M059J (cell line): ENCODE measurements at places on chromosomes 16 and 17.

- no peak for DNase-seq
These were observed 3.8 kb upstream of the DHX8 start for GRCh38 chr17:43479948-43480347.

DNA sequence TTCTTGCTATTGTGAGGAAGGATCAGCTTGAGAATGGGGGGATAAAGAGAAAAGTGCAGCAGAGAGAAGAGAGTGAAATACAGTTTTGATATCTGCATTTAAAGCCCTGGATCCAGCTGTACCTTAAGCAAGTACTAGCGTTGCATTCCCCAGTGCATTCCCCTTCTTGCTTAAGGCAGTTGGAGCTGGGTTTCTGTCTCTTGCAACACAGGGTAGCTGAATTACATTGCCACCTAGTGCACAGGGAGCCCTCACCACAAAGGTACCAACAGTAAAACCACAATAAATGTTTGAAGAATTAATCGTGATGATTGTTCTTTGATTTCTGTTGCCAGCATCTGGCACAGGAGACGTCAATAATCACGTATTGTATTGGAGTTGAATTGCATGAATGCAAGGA lies 588.7 kb downstream of the RBFOX1 start:
- DNase-seq, result peak; percentile 7

- DNase-seq, result no peak
These were observed 5.7 kb upstream of the SLC4A1 start for GRCh38 chr17:44273607-44274006.

GRCh38 chr17:66730461-66730923 lies 104.4 kb upstream of the CACNG5 start:
- no peak for DNase-seq

- DNase-seq, result no peak
These were observed 868 bp downstream of the FAM20A start for GRCh38 chr17:68600067-68600930.

GRCh38 chr17:34521955-34522354 lies 57.4 kb upstream of the TMEM132E start:
- no peak for DNase-seq

- DNase-seq, result no peak
These were observed 764 bp upstream of the SMURF2 start for GRCh38 chr17:64662774-64663367.

- peak; percentile 70 for DNase-seq
These were observed 5.0 kb upstream of the SDR42E1 start for GRCh38 chr16:82016263-82016662.

GRCh38 chr17:43219001-43219400 lies 7.3 kb downstream of the TMEM106A start:
- no peak for DNase-seq

- no peak for DNase-seq
These were observed 13.5 kb downstream of the RGS11 start for GRCh38 chr16:262121-262745.

DNA sequence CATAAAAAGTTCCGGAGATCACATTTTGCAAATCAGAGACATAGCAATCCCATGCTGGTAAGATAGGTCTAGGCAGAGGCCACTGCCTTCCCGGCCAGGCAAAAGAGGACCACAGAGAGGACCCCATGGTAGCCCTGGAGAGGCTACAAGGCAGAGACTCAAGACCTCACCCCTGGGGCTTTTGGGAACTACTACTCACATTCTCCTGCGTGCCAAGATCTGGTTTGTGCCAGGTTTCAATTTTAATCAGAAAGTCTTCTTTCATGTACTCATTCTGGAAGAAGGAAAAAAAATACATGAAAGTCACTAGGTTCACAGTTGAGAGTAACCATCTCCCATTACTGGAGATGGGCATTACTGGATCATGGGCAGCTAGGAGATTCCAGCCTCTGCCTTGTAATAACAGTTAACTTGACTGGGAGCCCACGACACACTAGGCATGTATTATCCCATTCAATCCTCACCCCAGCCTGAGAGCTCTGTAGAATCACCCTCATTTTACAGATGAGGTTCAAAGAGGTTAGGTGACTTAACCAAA lies 21.2 kb downstream of the PITPNA start:
- no peak for DNase-seq

GRCh38 chr17:74723891-74724290 lies 11.2 kb upstream of the CD300LF start:
- DNase-seq, result no peak

GRCh38 chr17:16085066-16085699 lies 85.6 kb downstream of the TTC19 start:
- peak; percentile 77 for DNase-seq

GRCh38 chr17:72591289-72592241 lies 470.7 kb downstream of the SOX9 start:
- DNase-seq, result peak; percentile 53

GRCh38 chr16:1687427-1688316 lies 9.6 kb downstream of the JPT2 start:
- no peak for DNase-seq

DNA sequence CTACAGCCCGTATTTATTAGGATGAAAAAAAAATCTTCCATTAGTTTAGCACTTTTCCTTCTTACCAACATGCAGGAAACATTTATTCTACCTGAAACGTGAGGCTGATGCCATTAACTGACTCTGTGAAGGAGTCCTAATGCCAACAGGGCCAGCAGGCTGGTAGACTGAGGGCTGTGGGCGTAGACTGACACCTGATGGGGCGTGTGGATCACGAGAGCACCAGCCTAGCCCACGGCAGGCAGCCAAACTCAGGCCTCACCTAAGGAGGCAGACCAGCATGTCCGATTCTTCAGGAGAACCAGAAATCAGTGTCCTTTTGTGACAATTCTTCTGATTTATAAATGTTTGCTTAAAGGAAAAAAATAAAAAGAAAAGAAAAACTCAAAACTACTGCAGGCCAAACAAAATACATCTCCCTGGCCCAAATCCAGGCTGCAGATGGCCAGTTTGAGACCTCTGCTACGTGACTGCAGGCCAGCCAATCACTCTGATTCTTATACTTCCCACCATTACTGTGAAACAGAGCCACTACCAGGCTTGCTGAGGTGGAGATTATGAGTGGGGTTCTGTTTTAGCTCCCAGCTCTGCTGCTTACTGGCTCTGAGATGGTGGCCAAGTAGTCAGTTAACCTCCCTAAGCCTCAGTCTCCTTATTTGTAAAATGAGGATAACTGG lies 66.5 kb downstream of the GNAO1 start:
- no peak for DNase-seq

DNA sequence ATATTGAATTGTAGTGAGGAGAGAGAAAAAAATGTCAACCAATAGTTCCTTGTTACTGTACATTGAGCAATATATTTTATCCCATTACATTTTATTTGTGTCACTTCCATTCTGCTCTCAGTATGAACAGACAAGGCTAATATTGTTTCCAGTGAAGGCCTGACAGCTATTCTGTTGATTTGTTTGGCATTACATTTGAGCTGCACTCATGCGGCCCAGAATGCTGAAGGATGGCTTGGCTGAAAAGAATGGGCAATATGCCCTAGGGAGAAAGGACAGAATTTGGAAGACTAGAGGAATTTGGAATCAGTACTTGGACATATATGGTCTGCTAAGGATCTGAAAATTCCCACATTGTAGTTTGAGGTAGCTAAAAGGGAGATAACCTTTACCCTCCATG lies 1294.4 kb downstream of the CDH8 start:
- DNase-seq, result no peak

DNA sequence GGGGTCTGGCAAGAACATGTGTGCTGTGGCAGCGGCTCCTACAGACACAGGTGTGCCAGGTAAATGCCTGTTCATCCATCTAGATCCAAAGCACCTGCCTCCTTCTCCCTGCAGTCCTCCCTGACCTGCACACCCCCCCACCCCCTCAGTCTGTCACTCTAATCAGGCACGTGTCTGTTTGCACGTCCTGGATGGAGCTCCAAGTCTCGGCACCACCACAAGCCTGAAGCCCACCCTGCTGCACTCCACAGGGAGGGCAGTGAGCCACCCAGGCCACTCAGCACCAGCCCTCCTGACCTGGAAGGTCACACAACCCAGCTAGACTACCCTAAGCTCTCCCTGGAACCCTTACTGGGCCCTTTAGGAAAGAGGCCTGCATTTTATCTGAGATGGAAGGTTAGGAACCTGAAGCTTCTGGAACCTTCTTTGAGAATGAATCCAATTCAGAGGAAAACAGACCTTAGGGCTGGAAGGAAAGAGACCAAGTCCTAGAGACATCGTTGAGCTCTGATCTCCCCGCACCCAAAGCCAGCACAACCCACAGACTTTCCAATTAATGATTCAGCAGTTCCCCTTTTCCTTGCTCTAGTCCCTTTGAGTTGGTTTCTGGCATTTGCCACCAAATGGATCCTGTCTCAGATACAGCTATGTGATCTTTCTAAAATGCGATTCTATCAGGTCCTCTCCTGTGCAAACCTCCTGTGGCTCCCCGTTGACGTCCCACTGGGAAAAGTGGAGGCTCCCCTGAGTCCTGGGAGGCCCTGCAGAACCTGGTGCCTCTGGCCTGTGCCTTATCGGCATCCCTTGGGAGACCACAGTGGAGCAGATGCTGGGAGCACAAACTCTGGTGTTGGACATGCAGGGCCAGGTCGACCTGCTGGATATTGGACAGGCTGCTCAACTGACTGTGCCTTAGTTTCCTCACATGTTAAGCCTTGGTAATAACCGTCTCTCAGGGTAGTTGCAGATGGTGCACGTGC lies 67.9 kb downstream of the PRMT7 start:
- DNase-seq, result no peak

GRCh38 chr17:35537601-35538141 lies at the start of gene SLFN12L:
SLFN12L (minus strand) TSS chr17:35537678; CDS start chr17:35522364, 15,314 bp downstream.
- DNase-seq, result no peak

DNA sequence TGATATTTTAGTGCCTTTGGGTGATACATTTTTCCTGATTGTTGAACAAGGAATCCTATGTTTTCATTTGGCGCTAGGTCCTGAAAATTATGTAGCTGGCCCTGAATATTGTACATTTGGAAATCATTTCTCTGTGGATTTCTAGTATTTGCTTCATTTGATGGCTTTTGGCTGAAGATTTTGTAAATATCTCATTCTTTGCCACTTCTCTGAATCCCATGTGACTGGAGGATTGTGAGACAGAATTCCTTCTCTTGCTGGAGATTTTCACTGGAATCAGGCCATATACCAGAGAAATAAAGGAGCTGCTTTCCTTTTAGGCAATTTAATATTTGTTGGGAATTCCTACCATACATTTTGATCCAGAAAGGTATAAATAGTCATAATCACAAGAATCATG lies 8.6 kb downstream of the KRT28 start:
- DNase-seq, result no peak

GRCh38 chr17:43834106-43834505 lies 1.2 kb upstream of the MPP3 start:
- no peak for DNase-seq

- no peak for DNase-seq
These were observed 3.3 kb downstream of the IFT20 start for GRCh38 chr17:28331891-28332420.

- no peak for DNase-seq
These were observed 76.6 kb downstream of the MAF start for GRCh38 chr16:79523971-79524370.

- peak; percentile 20 for DNase-seq
These were observed 95.5 kb upstream of the ZNF469 start for GRCh38 chr16:88287219-88287618.

GRCh38 chr17:56727876-56728617 lies 105.7 kb downstream of the C17orf67 start:
- DNase-seq, result no peak

GRCh38 chr17:8020776-8021564 lies 17.9 kb upstream of the ALOX15B start:
- DNase-seq, result no peak

- DNase-seq, result no peak
These were observed 16.0 kb downstream of the NDUFAF8 start for GRCh38 chr17:81254955-81255717.

DNA sequence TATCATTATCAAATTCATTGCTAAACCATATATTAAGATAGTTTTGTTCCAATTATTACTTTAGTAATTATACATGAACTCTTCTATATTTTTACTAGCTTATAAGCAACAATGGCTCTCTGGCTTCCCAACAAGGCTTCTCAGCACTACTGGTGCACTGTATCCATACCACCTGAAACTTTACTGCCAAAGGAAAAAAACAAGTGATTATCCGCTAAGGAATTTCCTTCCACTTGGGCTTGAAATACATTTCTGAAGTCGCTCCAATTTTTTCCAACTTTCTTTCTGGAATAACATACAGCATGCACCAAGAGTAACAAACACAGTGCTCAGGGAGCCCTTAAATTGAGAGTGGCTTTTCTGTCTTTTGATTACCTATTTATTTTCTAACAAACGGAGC lies 2.1 kb downstream of the CSNK2A2 start:
- no peak for DNase-seq

- no peak for DNase-seq
These were observed 43.1 kb downstream of the ANKFY1 start for GRCh38 chr17:4220655-4221054.

DNA sequence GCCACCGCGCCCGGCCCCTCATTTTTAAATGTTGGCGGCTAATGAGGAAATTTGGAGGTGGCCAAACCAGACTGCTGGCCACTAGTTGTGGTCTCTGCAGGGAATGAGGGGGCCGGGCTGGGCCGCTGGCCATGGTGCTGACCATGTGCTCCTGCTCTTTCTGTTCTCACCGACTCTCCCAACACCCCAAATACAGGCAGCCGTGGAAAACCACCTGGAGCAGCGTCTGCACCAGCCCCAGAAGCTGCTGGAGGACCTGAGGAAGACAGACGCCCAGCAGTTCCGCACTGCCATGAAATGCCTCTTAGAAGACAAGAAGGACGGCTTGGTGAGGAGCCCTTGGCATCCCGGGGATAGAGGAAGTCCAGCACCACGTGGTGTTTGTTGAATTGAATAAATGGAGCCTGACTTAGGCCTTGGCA lies 21.3 kb downstream of the OTOA start:
- DNase-seq, result no peak

DNA sequence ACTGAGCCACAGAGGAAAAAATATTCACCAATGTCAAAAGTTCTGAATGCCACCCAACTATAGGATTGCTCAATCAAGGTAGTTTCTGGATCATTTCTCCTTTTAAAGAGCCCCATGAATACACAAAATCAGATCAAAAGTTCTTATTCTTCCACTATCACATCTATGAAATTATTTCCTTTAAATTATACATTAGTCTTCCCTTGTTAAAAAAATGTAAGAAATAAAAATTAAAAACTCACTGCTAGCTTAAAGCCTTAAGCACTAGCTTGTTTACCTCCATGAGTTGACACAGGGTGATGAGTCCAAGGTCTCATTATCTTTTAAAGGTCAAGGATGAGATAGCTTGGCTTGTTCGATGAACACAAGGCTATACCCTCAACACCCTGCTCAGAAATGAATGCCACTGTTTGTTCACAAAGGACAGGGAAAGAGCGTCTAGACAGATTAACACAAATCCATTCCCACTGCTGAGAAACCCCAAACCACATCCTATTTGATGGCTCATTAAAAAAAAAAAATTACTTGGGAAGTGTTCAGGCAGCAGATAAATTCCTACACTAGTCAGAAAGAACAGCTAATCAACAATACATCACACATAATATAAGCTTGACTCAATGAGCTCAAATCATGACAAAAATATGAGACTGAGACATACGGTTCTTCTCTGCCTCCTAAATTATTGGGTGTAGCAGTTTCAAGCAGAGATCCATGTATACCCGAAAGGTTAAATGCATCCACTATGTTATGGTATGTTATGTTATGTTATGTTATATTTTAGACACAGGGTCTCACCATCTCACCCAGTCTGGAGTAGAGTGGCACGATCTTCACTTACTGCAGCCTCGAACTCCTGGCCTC lies 118.9 kb downstream of the PARN start:
- DNase-seq, result peak; percentile 90

- DNase-seq, result peak; percentile 60
These were observed 177.4 kb downstream of the FTO start for GRCh38 chr16:53881371-53881770.

GRCh38 chr16:12271006-12271405 lies 294.5 kb downstream of the SNX29 start:
- peak; percentile 63 for DNase-seq
